Liver (tissue), 10 donors: ENCODE measurements at places on chromosomes 6 and 20.

GRCh38 chr6:22164236-22164635, 132.6 kb downstream of the PRL start:
- no peak for DNase-seq

- DNase-seq = no peak
These were observed 511.8 kb upstream of the ZNF337 start for GRCh38 chr20:26208296-26209091.

DNA sequence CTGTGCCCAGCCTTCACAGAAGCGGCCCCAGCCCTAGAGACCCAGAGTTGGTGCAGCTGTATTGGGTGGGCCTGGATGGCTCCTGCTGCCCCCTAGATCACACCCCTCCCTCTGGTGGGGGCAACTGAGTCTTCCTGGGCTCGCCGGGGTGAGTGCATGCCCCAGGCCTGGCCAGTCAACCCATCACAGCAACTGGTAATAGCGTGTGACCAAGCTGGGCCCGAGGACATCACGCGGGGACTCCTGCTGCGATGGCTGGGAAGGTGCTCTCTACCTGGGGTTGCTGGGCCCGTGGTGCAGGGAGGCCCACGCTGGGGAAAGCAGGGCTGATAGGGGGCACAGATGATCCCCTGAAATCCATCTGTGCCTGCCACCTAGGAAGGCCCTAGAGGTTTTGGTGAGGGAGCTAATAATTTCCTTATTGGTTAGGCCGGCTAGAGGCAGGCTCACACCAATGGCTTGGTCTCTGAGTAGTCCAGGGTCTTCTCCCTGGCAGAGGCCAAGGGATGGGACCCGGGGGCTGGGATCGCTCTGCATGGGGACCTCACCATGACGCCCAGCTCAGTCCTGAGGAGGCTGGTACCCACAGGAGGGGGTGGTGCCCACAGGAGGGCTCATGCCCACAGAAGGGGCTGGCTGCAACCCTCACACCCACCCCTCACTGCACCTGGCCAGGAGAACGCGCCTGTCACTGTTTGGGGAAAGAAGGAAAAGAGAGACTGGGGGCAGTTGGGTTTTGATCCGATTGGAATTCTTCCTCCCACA, 103.9 kb downstream of the ASXL1 start:
- no peak for DNase-seq

DNA sequence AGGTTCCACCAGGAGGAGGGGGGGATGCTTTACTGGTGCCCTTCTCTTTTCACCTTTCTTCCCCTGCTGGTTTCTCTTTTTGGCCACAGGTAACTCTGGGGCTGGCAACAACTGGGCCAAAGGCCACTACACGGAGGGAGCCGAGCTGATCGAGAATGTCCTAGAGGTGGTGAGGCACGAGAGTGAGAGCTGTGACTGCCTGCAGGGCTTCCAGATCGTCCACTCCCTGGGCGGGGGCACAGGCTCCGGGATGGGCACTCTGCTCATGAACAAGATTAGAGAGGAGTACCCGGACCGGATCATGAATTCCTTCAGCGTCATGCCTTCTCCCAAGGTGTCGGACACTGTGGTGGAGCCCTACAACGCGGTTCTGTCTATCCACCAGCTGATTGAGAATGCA, 4.4 kb downstream of the TUBB1 start:
- DNase-seq = no peak

DNA sequence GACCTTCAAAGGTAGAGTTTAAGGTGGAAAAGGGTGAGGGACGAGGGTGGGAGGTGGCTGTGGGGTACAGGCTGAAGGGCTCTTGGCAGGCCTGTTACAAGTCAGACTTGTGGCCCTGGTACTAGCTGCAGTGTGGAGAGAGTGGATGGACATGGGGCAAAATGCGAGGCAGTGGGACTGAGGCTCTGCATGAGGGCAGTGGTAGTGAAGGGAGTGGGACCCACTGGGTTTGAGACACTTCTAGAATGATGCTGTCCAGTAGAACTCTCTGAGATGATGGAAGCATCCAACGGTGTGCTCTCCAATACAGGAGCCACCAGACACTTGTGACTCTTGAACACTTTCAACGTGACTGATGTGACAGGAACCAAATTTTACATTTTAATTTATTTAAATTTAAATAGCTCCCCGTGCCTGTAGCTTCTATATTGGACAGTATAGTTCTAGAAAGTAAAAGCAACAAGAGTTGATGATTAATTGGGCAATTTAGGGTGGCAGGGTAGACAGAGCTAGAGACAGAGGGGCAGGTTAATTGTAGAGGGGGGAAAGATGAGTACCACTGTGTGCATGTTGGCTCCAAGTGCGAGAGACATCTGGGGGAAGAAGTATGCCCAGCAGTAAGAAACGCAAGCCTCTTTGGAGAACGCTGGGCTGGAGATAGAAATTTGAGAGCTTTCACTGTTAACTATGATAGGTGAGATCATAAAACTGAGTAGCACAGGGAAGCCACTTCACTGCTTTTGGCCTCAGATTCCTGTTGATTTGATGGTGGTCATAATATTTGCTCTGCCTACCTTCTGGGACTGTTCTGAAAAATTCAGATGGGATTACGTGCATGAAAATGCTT, 77.5 kb downstream of the TXNDC5 start:
- DNase-seq = no peak

DNA sequence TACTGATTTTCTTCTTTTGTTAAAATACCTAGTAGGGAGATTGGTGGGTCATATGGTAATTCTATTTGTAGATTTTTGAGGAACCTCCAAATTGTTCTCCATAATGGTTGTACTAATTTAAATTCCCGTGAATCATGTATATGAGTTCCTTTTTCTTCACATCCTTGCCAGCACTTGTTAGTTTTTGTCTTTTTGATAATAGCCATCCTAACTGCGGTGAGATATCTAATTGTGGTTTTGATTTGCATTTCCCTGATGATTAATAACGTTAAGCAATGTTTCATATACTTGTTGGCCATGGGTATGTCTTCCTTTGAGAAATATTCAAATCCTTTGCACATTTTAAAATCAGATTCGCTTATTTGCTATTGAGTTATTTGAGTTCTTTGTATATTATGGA, 110.9 kb downstream of the JAG1 start:
- no peak for DNase-seq

DNA sequence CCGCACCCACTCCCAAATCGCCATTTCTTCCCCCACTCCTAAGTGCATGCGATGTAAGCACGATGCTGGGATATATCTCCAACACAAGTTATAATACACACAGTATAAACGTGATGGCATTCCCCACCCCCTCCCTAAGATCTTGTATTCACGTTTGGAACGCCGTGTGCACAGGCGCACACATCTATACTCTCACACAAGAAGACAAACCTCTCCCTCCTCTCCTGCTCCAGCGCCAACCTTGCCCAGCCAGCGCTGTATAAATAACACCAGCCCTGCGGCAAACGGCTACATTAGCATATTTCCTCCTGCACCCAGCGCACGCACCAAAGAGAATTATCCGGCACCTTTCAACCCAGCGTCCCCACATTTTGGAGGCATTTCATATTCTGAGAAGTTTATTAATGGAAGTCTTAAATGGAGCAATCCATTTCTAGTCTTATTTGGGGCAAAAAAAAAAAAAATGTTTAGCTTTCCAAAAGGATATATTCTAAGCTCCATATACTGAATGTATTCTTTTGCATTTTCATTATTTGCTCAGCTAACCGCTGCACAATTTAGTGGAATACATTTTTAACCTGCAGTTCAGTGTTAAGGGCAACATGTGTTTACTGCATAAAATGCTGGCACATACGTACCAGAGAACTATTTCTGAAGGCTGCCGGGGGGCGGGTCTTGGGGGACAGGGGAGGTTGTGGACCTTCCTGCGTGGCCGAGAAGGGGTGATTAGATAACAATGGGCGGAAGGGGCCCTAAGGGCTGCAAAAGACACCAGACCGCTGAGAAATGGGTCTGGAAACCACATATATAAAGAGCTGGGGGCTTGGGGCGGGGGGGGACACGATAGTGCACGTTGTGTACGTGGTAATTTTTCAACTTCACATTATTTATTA, 1.1 kb upstream of the SLC22A23 start:
- DNase-seq = peak; percentile 58

DNA sequence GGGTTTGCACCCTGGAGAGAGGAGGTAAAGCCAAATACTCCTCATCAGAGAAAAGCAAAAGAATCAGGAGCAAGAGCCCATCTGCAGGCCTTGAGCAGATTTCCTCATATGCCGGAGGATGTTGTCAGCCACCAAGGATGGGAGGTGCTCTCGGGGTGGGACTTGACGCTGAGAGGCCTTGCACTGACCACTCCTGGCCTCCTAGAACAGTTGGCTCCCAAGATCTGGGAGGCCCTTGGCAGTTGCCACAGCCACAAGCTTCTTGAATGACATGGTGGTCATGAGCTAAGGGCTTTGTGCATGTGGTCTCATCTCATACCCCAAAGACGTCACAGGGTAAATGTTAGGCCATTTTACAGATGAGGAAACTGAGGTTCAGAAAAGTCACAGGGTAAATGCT, 75.2 kb upstream of the PMEPA1 start:
- DNase-seq = no peak

DNA sequence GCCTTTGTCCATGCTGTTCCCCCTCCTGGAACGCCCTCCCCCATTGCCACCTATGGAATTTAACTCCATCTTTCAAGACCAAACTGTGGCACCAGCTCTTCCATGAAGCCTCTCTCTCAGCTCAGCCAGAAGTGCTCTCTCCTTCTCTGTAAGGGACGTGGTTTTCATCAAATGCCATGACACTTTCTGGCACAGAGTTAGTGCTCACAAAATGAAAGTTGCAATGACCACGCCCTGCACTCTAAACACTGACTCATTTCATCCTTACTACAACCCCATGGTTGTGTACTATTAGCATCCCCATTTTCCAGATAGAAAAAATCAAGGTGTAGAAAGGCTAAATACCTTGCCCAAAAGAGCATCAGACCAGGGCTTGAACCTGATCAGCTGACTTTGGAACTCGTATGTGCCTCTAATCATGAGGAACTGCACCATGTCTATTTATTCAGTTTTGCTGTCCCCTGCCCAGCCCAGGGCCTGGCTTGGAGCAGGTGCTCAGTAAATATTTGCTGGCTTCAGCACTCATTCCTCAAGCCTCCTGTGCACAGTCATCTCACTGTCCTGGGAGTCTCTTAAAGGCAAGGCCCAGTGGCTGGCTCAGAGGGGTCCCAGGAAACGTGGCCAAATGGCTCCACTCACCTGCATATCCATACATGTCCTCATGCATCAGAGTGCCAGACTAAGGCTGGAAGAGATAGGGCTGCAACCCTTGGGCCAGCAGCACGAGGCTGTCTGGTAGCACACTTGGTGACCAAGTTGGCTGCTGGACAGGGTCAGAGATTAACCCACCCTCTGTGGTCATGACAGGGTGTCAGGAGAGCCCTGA, 77.9 kb downstream of the MRPL14 start:
- DNase-seq = no peak

- peak; percentile 33 for DNase-seq
These were observed 636 bp downstream of the RCAN2 start for GRCh38 chr6:46490425-46491200.

- no peak for DNase-seq
These were observed 6.9 kb upstream of the ZBTB12 start for GRCh38 chr6:31908791-31909190.

DNA sequence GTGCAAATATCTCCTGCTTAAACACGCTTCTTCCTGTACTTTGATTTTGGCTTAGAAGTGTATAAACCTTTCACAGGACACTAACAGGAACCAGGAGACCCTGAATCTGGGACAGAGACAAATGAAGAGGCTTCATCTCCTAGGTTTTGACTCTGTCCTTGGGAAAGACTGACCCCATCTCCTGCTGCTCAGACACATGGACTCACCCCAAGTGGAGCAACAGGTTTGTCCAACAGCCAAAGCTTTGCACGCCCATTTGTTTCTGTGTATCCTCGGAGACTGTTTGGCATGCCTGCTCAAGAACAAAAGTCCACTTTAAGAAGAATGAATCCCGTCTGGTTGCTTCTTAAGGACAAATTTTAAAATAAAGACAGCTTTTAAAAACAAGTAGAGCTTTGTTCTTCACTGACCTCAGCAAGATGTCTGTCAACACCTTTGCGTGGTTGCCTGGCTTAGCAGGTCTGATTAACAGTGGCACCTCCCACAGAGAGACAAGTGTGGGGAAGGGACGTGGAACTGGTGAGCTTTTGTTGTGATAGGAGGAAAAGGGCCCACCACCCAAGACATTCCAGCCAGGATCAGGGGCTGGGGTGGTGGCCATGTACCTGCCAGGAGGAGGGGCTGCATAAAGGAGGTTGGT, 202.6 kb downstream of the SOD2 start:
- no peak for DNase-seq

DNA sequence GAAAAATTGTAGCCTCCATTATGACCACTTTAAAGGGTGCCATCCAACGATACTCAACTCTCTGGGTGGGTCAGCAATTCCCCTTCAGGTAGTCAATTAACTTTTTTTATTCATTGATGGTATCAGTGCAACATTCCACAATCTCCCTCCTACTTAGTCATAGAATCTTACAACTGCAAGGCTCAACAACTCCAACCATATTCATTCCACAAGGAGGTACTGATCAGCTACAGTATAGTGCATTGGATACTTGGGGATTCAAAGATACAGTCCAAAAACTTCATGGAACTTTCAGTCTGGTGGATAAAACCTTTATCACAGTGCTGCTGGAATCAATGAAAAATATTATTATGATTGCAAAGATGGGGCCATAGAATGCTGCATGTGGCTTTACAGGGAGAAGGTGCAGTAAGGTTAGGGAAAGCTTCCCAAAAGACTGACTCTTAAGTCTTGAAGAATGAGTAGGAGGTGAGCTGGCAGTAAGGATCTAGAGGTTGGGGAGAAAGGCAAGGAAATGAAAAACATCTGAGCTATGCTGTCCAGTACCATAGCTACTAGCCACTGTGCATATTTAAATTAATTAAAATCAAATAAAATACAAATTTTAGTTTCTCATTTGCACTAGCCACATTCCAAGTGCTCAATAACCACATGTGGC, 314.7 kb upstream of the PRDM1 start:
- no peak for DNase-seq

- no peak for DNase-seq
These were observed 26.4 kb downstream of the COX4I2 start for GRCh38 chr20:31663838-31664695.

DNA sequence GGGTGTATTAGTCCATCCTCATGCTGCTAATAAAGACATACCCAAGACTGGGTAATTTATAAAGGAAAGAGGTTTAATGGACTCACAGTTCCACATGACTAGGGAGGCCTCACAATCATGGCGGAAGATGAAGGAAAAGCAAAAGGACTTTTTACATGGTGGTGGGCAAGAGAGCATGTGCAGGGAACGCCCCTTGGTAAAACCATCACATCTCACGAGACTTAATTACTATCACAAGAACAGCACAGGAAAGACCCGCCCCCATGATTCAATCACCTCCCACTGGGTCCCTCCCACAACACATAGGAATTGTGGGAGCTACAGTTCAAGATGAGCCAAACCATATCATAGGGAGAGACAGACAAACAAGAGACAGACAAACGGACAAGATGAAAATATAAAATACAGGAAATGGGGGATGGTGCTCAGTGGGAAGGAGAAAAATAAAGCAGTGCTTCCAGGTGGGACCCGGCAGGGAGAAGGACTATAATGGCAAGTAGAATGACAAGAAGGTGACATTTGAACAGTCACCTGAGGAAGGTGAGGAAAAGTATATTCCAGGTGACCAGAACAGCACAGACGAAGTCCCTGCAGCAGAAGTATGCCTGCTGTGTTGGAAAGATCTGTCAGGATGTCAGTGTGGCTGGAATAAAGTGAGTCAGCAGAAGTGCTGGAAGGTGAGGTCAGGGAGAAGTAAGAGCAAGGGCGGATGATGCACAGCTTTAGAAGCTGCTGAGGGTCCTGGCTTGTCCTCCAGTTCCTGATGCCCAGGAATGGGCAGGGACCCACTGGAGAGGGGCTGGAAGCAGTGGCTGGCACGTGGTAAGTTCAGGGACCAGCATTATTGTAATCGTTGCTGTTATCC, 61.1 kb downstream of the SLC2A10 start:
- DNase-seq = no peak

- DNase-seq = no peak
These were observed 672 bp downstream of the SIRPA start for GRCh38 chr20:1895674-1896483.
